ENCODE measurements at places on chromosomes 5 and 9.

- DNase-seq, result no peak
Measured at GRCh38 chr9:93244101-93244500, 60.2 kb downstream of the WNK2 start.

DNA sequence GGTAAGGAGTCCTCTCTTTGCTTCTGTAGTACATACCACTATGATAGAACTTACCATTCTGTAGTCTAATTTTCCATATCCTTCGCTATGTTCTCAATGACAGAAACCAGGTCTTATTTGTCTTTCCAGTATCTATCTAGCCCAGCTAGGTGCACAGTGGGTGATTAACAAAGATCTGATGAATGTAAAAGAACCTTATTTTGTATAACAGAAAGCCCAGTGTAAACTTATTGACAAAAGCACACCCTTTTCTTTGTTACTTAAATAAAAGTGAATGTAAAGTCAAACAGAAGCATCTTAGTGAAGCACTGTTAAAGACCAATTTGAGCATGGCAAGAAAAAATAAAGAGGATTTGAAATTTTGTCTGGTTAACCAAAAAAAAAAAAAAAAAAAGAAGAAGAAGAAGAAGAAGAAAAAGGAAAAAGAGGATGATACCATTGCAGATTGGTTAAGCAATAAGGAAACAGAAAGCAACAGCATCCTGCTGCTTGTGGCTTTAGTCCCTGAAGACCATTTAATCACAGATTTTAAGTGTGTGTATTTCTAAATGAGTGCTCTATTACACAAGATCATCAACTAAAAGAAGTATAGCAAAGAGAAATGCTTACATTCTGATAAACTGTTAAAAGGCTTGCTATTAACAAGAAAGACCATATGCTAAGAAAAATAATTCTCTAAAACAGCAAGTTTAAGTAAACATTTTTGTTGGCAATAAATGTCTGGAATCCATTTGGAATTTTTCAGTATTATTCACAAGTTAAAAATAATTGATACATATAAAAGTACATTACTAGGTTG is 21.2 kb downstream of the MEGF9 start:
- DNase-seq, result no peak

DNA sequence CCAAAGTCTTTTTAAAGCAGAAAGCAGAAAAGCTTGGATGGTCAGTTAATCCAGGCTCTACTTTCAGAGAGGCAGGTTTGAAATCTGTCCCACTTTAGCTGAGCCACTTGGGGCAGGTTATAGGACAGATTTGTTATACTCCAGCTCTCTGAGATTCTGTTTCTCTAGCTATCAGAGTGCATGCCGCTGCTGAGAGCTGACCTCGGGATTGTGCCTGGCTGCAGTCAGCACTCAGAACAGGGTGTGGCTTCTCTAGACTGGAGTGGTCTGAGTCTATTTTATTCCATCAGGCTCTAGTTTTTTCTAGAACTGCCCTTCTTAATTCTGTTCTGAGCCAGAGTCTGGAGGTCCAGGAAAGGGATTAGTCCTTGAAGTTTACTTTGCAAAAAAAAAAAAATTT is 67.7 kb downstream of the NDFIP1 start:
- no peak for DNase-seq

DNA sequence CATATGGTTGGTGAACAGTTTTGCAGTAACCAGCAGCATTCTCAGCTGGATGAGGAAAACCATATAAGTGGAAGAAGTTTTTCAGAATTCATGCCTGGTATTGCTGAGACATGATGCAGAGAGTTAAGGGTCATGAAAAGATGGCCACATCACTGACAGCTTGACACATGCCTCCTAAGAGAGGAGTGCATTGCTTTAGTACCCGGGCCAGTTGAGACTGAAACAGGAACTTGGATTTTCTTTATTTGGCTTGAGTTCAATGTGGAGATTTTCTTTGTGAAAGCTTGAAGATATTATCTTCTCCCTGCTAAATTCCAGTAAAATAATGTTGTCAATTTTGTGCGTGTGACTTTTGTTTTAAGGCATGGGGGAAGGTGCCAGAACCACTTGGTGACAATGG is 35.8 kb downstream of the HACD4 start:
- no peak for DNase-seq

GRCh38 chr9:114059047-114059803 is 18.9 kb downstream of the AMBP start:
- DNase-seq, result no peak

DNA sequence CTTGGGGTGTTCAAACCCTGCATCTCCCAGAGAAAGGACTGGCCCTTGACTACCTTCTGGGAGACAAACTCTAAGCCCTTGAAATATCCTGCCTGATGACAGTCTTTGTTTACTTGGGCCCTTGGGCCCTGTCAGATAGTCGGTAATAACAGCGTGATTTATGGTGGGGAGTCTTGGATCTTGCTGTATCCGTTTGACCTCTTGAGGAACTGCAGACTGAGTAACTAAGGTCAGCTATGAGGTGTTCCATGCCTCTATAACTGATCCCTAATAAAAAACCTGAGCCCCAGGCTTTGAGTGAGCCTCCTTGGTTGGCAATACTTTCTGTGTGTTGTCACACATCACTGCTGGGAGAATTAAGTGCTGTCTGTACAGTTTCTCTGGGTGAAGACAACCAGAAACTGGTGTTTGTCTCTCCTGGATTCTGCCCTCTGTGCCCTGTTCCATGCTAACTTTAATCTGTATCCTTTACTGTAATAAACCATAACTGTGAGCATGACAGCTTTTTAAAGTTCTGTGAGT is 56.2 kb upstream of the ANKRD33B start:
- DNase-seq, result no peak

All from natural killer cell (primary cell).